ENCODE measurements at places on chromosomes 7 and 10. TPM values are rescaled to one million over a fixed set of nuclear protein-coding genes. Genes with fewer than 3 reads are reported as not detected.

Gene HYAL4
- not detected for total RNA-seq

Gene DGKI
- total RNA-seq: 1.4 TPM

Gene STRA8
- not detected for total RNA-seq

Gene BMPER
- total RNA-seq: not detected

Gene PRSS37
- not detected for total RNA-seq

DNA sequence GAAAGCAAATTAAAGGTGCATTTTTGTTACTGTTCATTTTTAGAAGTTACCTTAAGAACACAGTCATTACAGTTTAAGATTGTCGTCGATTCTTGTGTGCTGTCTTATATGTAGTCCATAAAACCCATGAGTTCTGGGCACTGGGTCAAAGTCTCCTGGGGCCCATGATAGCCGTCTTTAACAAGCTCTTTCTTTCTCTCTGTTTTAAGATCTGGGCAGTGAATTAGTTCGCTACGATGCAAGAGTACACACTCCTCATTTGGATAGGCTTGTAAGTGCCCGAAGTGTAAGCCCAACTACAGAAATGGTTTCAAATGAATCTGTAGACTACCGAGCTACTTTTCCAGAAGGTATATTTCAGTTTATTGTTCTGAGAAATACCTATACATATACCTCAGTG, 90.7 kb upstream of the CAPZA2 start:
- H3K27ac ChIP-seq: no peak overlapping the region
- H3K4me1 ChIP-seq: peaks cover 6% of the 10 kb centered on the region

GRCh38 chr10:88082391-88082790, 219.0 kb downstream of the PTEN start:
- no peaks in the 10 kb centered on the region for H3K27me3 ChIP-seq
- no peak for DNase-seq
- peaks cover 34% of the 10 kb centered on the region for H3K4me1 ChIP-seq

DNA sequence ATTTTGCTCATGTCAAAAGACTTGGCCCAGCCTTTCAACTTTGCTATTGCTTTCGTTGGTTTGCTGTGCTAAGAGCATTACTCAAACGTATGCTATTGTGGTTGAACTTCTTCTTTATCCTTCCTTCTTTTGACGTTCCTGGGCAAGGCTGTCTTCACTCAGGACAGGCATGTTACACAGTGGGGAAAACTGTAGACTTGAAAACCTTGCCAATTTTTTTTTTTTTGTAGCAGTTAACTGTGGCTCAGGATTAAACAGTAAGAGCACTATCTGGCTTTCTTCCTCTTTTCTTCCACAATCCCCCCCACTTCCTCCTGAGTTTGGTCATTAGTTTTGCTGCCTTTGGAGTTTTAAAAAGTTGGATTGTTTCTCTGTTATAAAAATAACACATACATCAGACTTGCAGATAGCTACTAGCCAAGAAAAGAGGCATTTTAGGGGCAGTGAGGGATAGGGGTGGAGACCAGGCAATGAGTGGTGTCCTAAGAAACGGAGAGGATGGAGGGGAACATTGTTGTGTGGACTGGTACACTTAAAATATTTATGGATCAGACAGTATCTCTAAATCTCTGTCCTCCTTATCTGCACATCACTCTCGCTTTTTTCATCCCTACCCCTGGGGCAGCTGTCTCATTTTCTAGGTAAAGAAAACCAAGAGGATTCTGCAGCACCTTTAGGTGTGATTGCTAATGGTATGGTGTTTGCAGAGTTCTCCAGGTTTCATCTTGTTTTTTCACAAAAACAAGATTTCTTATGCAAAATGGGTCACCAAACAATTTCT, 181.7 kb downstream of the LRMDA start:
- no peaks in the 10 kb centered on the region for H3K4me1 ChIP-seq
- no peak for DNase-seq
- no peaks in the 10 kb centered on the region for H3K36me3 ChIP-seq
- H3K27me3 ChIP-seq: peaks cover 16% of the 10 kb centered on the region
- no peak overlapping the region for H3K27ac ChIP-seq

- H3K4me1 ChIP-seq: peaks cover 15% of the 10 kb centered on the region
- peak overlapping the region; percentile 35 for H3K4me3 ChIP-seq
- no peaks in the 10 kb centered on the region for H3K36me3 ChIP-seq
- peak overlapping the region; percentile 36 for H3K27ac ChIP-seq
- no peaks in the 10 kb centered on the region for H3K27me3 ChIP-seq
Observed at GRCh38 chr10:11551916-11552602, 59.4 kb downstream of the USP6NL start.

- no peaks in the 10 kb centered on the region for H3K27me3 ChIP-seq
- H3K4me3 ChIP-seq: no peak overlapping the region
- no peaks in the 10 kb centered on the region for H3K4me1 ChIP-seq
- no peak overlapping the region for H3K27ac ChIP-seq
Observed at GRCh38 chr10:14707481-14707880, 67.2 kb downstream of the FAM107B start.

GRCh38 chr7:1677206-1678080, 7.4 kb downstream of the ELFN1 start:
- H3K27me3 ChIP-seq: no peaks in the 10 kb centered on the region
- no peak overlapping the region for H3K27ac ChIP-seq
- H3K4me1 ChIP-seq: no peaks in the 10 kb centered on the region
- no peak overlapping the region for H3K4me3 ChIP-seq

DNA sequence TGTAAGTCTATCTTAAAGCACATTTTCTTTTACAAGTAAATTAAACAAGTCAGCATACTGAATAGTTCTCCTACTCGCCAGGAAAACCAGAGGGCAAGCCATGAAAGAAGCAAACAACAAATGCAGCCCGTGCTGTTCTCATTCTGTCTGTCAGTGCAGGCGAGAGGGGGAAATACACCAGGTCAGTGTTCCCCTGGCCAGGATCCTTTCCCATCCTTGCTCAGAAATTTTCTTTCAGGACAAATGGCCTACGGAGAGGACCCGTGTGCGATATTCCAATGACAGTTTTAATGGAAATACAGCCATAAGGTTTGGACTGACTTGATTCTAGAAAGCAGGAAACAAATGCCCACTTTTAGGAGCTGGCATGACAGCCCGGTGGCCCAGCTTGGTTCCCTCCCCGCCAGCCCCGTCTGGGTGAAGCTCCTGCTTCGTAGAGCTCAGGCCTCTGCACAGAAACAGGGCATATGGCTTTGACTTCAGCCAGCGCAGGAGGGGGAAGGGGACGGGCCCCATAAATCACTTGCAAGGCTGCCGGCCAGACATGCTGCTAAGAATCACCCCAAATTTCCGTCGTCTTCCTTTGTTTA, 67.8 kb downstream of the FRMD4A start:
- no peak for DNase-seq
- no peak overlapping the region for H3K4me3 ChIP-seq
- H3K36me3 ChIP-seq: no peaks in the 10 kb centered on the region

- peaks cover 35% of the 10 kb centered on the region for H3K36me3 ChIP-seq
- peaks cover 62% of the 10 kb centered on the region for H3K4me1 ChIP-seq
- H3K4me3 ChIP-seq: peak overlapping the region; percentile 16
- no peaks in the 10 kb centered on the region for H3K27me3 ChIP-seq
- DNase-seq: no peak
Observed at GRCh38 chr10:69335063-69335587, 56.8 kb downstream of the HK1 start.

- H3K36me3 ChIP-seq: peaks cover 10% of the 10 kb centered on the region
- H3K27ac ChIP-seq: peak overlapping the region; percentile 96
- peaks cover 50% of the 10 kb centered on the region for H3K4me1 ChIP-seq
- peak; percentile 86 for DNase-seq
- H3K27me3 ChIP-seq: no peaks in the 10 kb centered on the region
- H3K4me3 ChIP-seq: peak overlapping the region; percentile 48
Observed at GRCh38 chr10:5293691-5294550, 70.8 kb upstream of the UCN3 start.

DNA sequence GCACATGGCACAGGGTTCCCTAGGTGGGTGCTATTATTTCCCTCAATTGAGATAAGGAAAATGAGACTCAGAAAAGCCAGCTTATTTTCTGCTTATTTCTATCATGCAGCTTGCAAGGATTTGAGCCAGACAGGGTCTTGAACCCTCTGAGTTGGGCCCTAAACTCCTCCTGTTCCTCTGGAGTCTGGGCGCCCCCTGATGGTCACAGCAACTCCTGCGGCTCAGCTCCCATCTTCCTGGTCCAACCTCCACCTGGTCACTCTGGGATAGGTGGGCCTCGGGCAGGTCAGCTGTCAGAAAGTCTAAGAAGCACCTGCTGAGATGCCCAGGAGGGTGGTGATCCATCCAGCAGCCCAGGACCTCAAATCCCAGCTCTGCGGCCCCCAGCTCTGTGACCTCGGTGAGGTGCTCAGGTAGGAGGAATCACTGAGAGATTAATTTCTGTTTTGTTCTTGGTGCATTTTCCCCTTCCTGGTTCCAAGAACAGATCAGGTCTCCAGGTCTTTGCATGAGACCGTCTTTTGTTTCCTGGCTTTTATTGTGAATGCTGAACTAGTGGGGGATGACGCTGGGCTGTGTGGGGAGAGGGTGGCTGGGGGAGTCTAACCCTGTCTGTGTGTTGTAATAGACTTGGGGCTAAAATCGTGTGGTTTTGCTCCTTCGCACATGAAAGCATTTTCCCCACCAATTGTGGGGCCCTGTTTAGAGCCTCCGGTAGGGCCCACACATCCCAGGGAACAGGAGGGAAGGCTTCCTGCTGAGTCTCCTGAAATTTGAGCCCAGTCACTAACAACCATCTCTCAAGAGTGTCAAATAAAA, 32.8 kb downstream of the TMEM130 start:
- no peaks in the 10 kb centered on the region for H3K36me3 ChIP-seq
- H3K27ac ChIP-seq: no peak overlapping the region
- H3K27me3 ChIP-seq: no peaks in the 10 kb centered on the region
- no peak overlapping the region for H3K4me3 ChIP-seq
- peak; percentile 65 for DNase-seq
- H3K4me1 ChIP-seq: peaks cover 10% of the 10 kb centered on the region
